Thoracic aorta (tissue), 2 donors: ENCODE measurements at places on chromosomes 16 and 17.

DNA sequence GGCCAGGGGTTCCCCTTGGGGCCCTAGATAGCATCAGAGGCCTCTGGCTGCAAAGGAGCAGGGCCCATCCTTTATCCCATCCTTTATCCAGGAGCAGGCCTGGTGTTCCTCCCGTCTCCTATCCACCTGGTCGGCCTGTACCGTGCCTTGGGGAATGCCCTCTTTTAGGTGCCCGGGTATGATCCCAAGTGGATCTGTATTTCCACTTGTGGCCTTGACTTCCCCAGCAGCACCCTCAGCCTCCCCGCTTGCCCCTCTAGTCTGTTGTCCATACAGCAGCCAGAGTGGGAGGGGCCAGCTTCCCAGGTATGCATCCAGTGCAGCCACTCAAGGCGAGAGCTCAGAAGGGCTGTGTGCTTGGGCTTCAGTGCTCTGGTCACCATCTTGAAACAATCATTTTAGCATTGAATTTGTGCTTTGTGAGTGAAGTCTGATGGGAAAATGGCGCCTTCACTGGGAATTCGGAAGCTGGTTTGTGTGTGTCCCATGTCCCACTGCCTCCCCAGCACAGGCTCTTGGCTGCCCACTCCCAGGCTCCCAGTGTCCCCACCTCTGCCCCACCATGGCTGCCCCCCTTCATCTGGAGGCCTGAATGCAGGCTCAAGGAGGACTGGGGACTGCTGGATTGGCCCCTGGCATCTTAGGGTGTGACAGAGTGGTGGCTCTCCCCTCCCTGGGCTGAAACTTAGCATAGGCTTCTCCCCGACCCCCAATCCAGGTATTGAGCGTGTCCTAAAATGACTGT, 3.3 kb upstream of the RNF112 start:
- DNase-seq, result no peak

- no peak for DNase-seq
Observed at GRCh38 chr17:29433541-29433940, 43.4 kb downstream of the TAOK1 start.

- no peak for DNase-seq
Observed at GRCh38 chr17:44389723-44390202, 314 bp upstream of the ITGA2B start.

DNA sequence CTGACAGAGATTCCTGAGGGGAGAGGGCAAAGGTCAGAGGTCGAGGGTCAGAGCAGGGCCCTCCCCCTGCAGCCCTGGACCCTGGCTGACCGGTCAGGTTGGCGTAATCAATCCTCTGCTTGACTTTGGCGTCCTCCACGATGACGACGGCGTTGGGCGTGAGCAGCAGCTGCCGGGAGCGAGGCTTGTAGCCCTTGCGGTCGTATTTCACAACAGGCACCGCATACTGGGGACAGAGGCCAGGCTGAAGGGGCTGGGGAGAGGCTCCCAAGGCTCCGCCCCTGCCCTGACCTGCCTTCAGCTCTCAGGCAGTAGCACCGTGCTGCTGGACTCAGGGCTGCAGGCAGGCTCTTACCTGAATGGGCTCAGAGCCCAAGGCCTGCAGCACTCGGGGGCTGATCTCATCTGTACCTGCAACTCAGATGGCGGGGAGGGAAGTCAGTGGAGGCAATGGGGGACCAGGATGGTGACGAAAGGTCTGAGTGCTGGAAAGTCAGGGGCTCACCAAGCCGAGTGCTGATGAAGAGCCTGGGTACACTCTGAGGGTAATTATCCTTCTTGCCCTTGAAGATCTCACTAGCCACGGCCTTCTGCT, 12.0 kb upstream of the CRK start:
- no peak for DNase-seq

GRCh38 chr17:78458736-78459335, 80.4 kb downstream of the PGS1 start:
- no peak for DNase-seq

GRCh38 chr16:49987381-49987780, 37.6 kb upstream of the CNEP1R1 start:
- no peak for DNase-seq

- no peak for DNase-seq
Observed at GRCh38 chr16:13421726-13422125, 498.2 kb upstream of the ERCC4 start.

DNA sequence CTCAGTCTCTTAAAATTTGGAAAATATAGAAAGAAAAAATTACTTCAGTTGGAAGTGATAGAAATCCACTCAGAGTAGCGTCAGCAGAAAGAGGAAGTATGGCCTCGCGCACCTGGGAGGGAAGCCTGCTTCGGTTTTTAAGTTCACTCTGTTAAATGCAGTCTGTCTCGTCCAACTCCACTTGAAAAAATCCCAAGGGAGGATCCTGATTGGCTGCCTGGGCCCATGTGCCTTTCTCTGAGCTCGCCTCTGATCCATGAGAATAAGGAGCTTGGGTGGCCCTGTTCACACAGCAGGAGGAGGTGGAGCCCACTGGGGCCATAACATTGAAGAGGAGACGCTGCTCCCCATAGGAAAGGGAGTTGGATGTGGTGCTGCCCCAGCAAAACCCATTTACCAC, 40.7 kb downstream of the DNAJA2 start:
- DNase-seq, result no peak
